ENCODE measurements at places on chromosomes 6 and 20.

GRCh38 chr20:43923917-43924316, 9.3 kb downstream of the TOX2 start:
- DNase-seq, result no peak

DNA sequence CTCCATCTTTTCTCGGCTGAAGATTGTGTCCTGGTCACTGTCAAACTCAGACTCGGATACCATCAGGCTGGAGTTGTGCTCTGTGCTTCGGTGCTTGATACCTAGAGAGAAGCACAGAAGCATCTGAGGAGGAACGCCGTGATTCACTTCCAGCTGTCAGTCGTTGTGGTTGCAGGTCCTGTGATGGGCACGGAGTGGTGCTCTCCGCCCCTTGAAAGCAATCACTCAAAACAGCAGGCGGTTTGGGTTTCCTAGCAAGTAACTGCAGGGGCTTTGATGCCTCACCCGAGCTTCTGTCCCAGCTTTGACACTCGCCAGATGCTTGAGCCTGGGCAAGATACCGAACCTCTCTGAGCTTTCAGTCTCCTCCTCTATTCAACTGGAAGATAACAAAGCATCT, 52.5 kb downstream of the ALDH5A1 start:
- no peak for DNase-seq

GRCh38 chr6:160319246-160319645, 28.9 kb upstream of the SLC22A3 start:
- DNase-seq, result no peak

GRCh38 chr6:31732029-31732428, 2.9 kb upstream of the DDAH2 start:
- DNase-seq, result no peak

- no peak for DNase-seq
Measured at GRCh38 chr20:17825960-17826843, 126.4 kb downstream of the BANF2 start.

DNA sequence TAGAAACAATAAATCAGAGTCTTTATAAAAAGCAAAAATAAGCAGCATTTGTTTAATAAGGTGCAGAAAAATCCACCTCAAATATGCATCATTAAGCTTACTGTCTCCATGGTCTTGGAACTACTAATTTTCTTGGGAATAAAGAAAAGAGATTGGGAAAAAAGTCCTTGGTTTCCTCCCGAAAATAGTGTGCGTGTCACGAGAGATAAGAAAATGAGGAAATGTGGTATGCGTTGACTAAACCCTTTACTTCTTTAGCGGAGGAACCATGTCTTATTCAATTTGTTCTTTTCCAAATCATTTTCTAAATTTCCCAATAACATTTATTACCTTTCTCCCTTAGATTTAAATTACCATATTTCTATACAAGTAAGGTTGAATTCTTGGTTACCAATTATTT, 54.1 kb upstream of the HBS1L start:
- DNase-seq, result no peak

GRCh38 chr6:165668951-165669350, 5.9 kb upstream of the PDE10A start:
- no peak for DNase-seq
